ENCODE measurements at places on chromosomes 12 and 14.

GRCh38 chr14:74491956-74492775 is 939 bp downstream of the NPC2 start:
- DNase-seq = no peak

DNA sequence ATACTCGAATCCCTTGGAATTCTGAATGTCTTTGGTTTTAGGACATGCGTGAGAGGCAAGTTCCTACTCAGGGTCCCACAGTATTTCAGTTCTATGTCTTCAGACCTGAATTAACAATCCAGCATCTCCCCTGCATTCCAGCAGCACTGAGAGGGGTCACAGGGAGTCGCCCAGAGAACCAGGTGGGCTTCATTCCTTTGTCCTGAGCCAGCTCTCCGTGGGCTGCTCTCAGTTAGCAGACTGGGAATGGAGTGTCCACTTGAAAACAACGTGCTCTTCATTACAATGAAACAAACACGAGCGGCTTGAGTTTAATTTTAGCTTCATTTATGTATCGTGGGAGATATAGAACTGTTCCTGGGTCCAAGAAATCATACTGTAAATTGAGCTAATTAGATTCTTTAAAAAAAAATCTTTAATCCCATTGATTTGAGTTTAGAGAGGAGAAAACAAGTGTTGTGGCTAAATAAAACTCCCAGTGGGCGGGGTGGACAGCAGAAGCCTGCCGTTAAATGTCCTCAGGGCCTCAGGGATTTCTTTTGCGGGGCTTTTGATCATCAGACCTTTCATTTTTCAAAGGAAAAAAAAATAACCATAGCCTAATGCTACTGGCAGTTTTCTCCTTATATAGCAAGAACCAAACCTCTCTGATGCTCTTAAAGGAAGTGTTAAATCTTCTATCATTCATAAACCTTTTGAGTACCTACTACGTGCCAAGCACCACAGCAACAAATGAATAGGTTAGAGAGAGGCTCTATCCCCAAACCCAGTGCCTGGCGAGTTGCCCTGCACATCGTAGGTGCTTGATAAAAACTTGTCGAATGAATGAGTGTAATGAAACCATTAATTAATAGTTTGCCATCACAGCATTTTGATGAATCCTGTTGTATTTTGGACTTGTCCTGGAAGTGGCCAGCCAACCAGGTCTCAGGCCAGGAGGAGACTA is 140.4 kb downstream of the CHST11 start:
- no peak for DNase-seq

- DNase-seq = no peak
Measured at GRCh38 chr12:77521508-77522115, 309.1 kb upstream of the NAV3 start.

GRCh38 chr12:127147724-127148123 is 1119.2 kb upstream of the TMEM132C start:
- no peak for DNase-seq

- no peak for DNase-seq
Measured at GRCh38 chr14:44910821-44911220, 50.9 kb downstream of the KLHL28 start.

GRCh38 chr12:6347367-6348338 is 5.8 kb upstream of the TNFRSF1A start:
- DNase-seq = no peak

DNA sequence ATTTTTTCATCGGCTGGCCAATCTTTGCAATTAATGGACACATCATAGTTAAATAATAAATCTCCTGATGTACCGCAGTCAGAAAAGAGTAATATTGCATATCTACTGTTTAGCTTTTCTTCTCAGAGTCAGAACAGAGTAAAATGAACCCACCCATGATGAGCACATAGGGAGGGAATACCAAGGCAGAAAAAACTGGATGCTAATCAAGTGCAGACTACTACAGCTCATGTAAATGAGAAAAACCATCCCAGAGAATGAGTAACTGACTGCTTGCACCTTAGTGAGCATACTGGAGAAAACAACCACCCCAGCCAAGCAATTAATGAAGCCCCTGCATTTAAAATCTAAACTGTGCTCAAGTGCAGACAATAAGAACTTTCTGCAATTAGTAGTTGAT is 483.7 kb downstream of the MDGA2 start:
- DNase-seq = no peak

- no peak for DNase-seq
Measured at GRCh38 chr14:92963301-92964123, 40.6 kb downstream of the CHGA start.

GRCh38 chr14:74425525-74426201 is 347 bp downstream of the SYNDIG1L start:
- no peak for DNase-seq

DNA sequence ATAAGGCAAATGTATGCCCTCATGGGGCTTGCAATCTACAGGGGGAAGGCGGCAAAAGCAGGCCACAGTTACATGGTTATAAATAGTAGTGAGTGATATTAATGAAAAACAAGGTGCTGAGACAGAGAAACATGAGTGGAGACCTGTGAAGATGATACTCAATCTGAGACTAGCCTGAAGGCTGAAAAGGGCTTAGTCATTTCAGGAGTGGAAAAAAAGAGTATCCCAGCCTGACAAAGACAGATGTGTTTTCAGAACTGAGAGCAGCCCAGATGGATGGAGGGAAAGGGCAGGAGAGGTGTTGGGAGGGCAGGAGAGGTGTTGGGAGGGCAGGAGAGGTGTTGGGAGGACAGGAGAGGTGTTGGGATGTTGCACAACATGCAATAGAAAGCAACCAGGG is 181.9 kb downstream of the C12orf42 start:
- DNase-seq = no peak

- DNase-seq = no peak
Measured at GRCh38 chr14:33897382-33897781, 53.5 kb downstream of the EGLN3 start.

GRCh38 chr12:84038242-84038641 is 874.4 kb downstream of the SLC6A15 start:
- DNase-seq = no peak

- no peak for DNase-seq
Measured at GRCh38 chr14:78946949-78947348, 776.8 kb downstream of the NRXN3 start.
